ENCODE measurements at places on chromosomes 6 and 20.

- DNase-seq = no peak
Measured at GRCh38 chr20:39705032-39705431, 742.9 kb downstream of the DHX35 start.

DNA sequence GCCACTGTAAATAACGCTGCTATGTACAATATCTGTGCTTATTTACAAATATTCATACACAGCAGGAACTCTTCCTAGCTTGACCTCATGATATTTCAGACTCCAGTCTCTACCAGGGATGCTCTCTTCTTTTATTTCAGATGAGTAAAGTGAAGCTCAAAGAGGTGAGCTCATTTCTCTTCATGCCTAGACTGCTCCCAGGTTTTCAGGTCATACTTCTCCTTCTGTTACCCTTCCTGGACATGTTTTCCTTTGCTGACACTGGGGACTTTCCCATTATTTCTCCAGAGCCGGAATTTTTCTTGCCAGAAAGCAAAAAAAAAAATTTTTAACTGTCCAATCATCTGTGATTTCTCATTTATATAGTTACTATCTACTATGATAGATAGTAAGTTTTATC lies 147.2 kb upstream of the DST start:
- DNase-seq = no peak

DNA sequence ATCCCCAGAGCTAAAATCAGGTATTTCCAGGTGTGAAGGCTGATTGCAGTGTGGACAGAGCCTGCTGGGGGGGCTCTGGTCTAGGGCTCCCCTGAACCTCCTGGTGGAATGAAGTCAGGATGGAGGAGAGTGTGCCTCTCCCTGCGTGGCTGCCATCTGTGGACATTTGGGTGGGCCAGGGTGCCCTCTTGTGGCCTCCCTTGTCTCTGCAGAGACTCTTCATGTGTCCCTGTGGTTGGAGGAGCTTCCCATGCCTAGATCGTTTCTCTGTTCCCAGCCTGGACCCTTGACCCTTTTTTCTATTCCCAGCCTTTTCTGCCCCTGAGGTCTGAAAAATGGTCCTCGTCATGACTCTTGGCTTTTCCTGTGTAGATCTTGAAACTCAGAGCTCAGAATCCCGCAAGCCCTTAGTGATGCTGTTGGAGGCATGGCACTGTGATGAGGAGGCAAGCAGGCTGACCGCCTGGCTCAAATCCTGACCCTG lies 9.9 kb upstream of the PSMF1 start:
- no peak for DNase-seq

DNA sequence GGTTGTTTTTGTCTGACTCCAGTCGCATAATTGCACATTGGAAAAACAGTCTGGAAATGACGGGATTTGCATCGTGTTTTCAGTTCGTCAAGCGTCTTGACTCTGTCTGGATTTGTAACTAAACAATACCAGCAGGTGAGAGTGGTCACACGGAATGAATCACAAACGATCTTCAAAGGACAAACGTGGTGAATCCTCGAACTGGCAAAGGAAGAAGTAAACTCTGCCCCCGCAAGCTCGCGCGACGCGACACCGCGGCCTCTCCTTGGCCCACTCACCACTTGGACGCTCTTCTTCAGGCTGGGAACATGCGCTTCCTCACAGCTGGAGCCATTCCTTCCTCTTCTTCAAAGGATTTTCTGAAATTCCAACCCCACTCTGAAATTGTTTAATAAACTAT lies 352.6 kb downstream of the THBS2 start:
- DNase-seq = no peak

- DNase-seq = peak; percentile 51
Measured at GRCh38 chr6:63635588-63636517, at the start of gene PHF3. Gene PHF3 (plus strand): TSS chr6:63635802. CDS start chr6:63646552, 10,750 bp downstream.

Measured in esophagus squamous epithelium (tissue), 5 donors.